T-helper 1 cell (primary cell): ENCODE measurements at places on chromosomes 3 and 15.

DNA sequence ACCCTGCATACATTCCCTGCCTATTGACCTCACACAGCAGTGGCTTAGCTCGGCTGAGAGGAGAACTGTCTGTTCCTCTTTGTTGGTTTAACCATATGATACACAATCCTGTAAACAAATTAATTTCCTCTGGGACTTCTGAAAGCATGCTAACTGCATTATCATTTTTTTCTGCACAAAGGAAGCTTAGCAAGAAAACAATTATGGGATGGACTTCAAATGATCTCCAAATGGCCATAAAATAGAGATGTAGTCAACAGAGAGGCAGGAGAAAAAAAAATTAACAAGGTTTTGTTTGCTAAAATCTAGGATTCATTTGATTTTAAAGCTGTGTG lies 14.4 kb upstream of the TMC3 start:
- DNase-seq, result no peak

DNA sequence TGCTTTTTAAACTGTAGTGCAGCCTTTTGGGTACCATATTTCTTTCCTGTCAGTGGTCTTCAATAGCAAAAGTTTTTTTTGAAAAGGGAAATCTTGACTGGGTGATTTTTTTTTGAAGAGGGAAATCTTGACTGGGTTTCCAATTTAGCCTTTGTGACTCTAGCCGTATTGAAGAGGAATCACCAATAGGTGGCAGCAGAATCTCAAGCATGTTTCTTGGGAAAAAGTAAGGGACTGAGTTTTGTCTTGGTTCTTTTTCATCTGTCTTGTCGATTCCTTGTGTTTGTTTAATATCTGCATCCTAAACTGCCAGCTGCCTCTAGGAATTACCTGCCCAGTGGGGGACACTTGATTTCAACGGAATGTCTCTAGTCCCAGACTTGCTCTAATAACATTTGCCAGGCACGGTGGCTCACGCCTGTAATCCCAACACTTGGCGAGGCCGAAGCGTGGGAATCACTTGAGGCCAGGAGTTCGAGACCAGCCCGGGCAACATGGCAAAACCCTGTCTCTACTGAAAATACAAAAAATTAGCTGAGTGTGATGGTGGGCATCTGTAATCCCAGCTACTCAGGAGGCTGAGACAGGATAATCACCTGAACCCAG lies 89.2 kb downstream of the RBPMS2 start:
- DNase-seq, result peak; percentile 20

GRCh38 chr3:79167651-79168416 lies 600.0 kb downstream of the ROBO1 start:
- no peak for DNase-seq

GRCh38 chr3:128316481-128316891 lies 150.2 kb downstream of the DNAJB8 start:
- DNase-seq, result peak; percentile 57

DNA sequence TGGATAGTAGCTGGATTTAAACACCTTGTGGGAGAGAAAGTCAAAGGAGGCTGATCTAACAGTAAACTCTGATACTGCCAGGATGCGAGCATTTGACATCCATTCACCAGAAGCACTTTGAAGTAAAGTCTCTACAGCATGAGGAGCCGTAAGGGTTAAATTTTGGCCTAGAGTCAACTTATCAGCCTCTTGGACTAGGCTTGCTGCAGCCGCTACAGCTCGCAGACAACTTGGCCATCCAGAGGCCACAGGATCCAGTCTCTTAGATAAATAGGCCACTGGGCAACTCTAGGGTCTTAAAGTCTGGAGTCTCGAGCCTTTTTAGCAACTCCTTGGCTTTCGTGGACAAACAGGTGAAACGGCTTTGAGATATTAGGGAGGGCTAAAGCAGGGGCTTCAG lies 61.4 kb downstream of the PLSCR2 start:
- DNase-seq, result no peak

GRCh38 chr3:117616227-117616626 lies 906.6 kb downstream of the TUSC7 start:
- DNase-seq, result no peak

DNA sequence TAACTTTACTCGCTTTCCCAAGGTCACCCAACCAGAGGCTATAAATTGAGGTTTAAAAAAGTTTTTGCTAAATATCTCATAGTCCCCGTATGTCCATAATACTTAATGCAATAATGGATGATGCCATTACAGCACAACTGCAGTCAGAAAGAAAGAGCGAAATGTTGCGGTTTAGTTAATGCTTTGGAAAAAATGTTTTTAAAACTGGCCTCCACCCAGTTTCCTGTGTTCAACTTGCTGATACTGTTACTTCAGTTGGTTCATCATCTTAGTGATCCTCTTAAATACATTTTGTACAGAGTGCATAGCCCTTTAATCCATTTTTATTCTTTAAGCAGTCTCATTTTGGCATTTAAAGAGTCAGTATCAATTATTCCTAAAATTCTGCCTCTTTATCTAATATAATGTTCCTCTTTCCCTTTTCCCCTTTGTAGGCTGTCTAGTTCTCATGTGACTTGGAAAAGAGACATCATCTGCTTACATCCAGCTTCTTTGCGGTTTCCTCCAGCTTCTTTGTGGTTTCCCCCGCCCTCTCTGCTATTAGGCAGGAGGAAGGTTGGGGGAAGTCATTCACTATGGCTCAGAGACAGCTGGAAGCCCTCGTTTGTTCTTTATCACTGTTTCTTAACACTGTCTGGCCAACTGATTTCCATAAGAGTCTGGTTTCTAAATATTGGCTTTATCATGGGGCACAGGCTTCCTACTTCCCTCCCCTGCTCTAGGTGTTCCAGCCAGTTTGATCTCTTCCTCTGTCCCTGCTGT lies 154.3 kb downstream of the GOLIM4 start:
- peak; percentile 11 for DNase-seq

- no peak for DNase-seq
These were observed 172.6 kb upstream of the FAM3D start for GRCh38 chr3:58839187-58839586.

- no peak for DNase-seq
These were observed 337.3 kb upstream of the ATP10A start for GRCh38 chr15:26200427-26200826.

- DNase-seq, result no peak
These were observed 4.9 kb downstream of the TP63 start for GRCh38 chr3:189636048-189636447.

DNA sequence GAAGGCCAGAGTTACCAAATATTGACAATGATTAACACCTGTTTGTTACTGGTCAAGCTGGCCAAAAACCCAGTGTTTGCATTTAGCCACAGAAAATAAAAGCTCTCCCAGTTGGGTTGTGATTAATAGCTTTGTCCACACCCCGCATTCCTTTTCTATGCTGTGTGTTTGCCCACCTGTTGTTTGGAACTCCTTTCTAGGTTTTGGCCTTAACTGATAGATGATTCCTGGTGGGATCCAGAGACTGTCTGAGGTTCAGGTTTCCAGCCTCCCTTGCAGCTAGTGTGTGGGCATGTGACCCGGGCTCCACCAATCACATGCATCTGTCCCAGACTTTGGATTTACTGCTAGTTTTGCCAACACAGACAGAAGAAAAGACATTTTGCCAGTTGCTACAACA lies 83.8 kb downstream of the PTPRG start:
- no peak for DNase-seq

DNA sequence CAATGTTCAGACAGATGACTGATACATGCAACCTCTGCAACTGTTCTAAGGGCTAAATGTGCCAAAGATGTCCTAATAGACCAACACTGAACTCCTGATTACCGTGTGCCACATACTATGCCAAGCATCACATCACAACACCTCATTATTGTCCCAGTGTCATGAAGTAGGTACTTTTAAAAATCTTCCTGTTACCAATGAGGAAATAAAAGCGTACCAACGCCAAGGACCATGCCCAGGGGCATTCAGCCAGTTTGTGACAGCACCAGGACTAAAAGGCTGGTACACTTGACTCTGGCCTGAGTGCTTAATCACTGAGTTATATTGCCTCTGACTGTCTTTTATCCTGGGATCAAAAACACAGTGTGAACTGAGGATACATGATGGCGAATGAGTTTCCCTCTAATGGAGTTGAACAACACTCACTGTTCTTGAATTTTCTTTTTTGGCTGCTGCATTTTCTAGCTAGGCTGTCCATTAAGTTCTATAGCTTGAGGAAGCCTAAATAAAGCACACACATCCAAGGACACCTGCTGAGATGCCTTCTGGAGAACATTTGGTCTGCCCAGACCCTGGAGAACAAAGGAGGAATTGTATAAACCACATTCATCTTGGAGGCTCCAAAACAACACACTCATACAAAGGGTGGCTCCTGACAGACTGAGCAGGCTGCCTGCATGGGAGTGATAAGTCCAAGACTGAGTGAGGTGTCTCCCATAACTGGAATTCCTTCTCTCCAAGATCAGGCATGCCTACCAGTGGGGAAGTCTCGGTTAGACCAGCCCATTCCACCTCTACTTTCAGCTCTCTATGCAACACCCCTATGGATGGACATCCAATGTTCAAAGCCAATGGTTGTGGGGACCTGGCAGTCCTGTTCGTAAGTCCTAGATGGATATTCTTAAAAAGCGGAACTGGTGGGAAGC lies 126.7 kb upstream of the PRICKLE2 start:
- no peak for DNase-seq

DNA sequence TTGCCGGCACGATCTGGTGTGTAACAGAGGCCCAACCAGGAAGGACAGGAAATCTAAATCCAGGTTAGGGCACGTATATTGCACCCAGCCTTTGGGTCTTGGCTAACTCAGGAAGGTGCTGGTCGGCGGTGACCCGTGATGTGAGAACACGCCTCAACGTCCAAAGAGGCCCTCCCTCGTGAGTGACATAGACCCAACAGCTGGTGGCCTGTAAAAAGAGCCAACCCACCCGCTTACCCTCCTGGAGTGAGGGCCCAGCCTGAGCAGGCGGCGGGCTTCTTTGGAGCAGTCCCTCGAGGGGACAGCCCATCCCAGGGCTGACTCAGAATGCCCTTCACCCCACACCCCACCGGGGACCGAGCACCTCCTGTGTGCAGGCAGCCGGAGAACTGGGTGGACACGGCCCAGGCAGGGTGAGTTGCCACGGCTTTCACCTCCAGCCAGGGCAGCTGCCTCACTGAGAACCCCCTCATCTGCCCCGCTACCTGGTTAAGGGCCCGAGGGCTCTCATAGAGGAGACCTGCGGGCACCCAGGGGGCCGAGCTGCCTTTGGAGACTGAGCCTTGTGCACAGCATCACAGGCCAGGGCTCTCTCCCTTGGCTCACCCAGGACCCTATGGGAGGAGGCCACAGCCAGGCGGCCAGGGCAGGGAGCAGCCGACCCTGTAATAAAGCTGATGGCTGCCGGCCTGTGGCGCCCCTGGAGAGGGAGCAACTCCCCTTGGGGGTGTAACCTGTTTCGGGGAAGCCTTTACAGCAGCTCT lies 41.8 kb downstream of the ZNF710 start:
- no peak for DNase-seq

DNA sequence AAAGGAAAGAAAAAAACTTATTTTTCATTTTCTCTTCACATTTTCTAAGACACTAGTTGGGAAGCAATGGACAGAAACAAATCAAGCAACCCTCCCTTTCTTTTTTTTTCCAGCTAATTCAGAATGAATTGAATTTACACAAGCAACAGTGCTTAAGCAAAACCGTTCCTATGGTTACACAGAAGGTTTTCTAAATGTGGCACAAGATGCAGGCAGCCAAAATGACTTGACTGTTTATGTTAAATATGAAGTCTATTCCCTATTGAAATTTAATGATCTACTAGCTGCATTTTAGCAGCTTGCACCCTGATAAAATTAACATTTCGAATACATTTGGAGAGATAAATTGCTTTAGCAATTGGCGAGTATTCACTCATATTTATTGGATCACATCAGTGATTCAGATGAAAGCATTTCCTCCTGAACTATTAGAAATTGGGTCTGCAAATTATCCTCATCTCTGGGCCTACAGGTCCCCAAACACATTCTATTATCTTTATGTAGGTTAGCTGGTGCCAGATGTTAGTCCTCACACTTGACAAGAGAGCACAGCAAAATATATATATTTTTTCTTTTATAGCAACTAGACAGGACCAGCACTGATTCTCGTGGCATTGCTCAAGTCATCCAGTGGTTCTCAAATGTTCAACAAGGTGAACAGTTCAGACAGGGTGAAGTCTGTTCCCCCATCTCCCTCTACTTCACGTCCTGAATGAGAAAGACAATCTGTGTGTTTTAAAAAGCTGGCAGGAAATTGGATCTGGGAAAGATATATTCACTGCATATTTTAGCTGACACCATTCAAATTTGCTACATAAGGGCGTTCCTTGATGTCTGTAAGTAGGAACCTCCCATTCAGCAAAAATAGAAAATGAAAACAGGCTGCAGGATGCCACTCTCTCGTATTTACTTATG lies 463.6 kb upstream of the KCNMB2 start:
- DNase-seq, result no peak

DNA sequence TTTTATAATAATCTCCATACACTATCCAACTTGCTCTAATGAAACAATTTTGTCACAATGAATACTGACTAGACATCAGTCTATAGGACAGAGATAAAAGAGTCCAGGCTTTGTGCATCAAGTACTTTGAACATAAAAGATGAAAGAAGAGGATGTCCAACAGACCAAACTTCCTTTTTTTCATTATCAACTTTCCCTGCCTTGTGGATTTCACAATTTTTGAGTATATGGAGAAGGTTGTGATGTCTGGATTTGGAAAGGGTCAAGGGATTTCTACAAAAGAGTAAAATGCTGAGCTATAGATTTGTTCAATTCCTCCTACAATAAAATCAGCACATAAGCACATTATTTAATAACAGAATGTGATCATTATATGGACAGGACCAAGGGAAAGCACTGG lies 25.7 kb downstream of the CD47 start:
- DNase-seq, result no peak

GRCh38 chr3:190361791-190362190 lies 26.2 kb upstream of the CLDN16 start:
- no peak for DNase-seq

DNA sequence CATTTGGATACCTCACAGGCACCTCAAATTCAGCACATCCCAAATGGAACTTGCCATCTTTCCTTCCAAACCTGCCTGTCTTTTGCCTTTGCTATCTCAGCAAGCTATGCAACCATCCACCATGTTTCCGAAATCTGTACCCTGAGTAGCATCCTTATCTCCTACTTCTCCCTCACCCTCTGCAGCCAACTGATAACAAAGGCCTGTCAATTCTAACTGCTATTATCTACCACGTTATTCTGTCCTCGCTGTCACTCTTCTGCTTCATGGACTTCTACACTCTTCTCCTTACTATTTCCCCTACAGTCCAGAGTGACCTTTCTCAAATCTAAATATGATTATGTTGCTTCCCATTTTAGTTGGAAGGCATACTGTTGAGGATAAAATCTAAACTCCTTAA lies 25.5 kb upstream of the TAFA4 start:
- DNase-seq, result no peak
